Stimulated activated CD4-positive, alpha-beta T cell treated with anti-CD3 and anti-CD28 coated beads, Interleukin-1b, Interleukin-23, amount 100 ng/mL, for 1 hour (primary cell): ENCODE measurements at places on chromosomes 6 and 20.

- no peak for DNase-seq
Measured at GRCh38 chr6:39615622-39616021, 109.6 kb downstream of the KIF6 start.

DNA sequence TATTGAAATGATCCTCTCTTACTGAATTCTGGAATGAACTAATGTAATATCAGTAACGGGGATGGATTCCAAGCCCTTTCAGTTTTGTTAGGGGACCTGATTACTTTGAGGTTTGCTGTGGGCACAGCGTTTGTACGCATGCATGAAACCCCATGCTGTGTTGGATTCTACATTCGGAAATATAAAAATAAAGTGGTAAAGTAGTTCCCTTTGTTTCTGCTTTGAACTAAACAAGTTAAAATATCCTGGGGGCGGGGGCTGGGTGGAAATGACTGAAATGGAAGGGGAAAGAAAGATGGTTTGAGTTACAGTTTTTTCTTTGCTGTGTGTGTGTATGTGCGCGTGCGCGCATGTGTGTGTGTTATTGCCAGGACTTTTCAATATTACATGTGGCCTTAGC is 196.5 kb upstream of the OPRM1 start:
- DNase-seq = no peak

- DNase-seq = no peak
Measured at GRCh38 chr6:47303342-47303741, 6.4 kb downstream of the TNFRSF21 start.

DNA sequence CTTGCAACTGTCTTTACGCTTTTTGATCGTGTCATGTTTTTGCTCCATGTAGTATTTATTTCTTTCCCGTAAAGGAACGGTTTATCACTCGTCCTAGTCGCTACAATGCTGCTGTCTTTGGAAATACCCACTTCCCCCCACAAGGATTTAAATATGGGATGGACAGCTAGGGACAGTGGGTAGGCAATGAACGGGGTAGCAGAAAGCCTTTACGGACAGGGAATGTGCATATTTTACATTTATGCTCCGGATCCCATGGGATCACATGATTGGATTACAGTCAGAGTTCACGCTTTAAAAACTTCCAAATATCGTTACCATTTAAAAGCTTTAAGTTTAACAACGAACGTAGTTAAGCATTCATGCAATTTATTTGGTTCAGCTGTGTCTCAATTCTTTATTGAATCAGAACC is 1.2 kb downstream of the HIVEP1 start:
- no peak for DNase-seq

DNA sequence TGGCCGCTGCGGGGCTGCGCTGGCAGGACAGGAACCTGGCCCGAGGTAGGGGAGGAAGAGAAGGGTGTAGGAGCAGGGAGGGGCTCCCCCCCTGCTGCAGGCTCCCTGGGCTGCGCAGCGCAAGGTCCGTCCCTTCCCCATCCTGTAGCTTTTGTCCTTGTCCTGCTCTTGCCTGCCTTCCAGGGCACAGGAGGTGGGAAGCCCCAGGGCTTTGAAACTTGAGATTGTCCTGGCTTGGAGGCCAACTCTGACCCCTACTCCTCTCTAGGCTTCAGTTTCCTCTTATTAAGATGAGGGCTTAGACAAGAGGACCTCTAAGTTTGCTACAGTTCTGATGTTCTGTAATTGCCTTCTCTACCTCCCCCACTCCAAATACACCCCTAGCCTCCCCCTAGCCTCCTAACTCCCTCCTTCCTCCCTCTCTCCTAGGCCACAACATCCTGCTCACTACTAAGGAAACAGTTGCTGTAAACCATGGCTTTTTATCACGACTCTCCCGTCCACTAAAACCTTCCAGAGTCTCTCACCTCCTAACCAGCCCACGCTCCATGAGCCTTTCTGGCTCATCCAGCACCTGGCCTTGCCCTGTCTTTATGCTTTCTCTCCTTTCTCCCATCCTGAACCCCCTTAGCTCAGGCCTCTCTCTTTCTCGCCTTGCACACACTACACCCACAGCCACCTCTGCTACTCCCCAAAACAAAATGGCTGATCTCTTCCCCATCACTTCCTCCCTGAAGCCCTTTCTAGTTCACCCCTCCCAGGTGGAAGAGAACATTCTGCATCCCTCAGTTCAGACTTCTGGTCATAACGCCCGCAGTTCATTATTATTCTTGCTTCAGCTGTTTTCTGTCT is 10.2 kb downstream of the UNC5CL start:
- no peak for DNase-seq

DNA sequence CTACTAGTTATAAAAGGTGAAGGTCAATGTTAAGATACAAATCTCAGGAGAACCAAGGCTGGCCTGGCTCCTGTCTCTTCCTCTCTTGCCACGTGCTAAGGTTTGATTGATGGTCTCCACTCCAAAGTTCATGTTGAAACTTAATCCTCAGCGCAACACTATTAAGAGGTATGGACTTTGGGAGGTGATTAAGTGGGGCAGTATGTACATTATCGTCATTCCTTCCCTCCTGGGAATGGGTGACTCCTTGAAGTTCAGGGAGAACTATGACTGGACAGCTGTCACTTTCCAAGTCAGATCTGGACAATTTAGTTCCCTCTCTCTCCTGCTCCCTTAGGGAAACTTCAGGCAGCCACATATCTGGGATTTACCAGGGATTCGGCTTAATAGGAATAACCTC is 50.5 kb downstream of the KCNK5 start:
- no peak for DNase-seq

DNA sequence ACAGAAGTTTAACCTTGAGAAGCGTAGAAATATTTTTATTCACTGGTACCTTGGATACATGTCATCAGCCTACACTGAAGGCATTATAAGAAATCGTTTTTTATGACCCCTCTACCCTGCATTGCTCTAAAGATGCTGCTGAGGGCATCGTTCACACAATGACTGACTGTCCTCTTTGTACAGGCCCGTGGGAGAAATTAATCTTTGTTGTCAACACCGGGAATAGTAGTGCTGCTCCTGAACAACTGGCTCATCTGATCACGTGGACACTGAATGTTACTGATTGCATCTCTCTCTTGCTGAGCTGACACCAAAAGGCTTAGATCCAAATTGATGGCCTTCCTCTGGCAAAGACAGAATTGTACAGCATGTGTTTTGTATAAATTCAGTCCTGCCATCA is 157.1 kb upstream of the SMLR1 start:
- no peak for DNase-seq

DNA sequence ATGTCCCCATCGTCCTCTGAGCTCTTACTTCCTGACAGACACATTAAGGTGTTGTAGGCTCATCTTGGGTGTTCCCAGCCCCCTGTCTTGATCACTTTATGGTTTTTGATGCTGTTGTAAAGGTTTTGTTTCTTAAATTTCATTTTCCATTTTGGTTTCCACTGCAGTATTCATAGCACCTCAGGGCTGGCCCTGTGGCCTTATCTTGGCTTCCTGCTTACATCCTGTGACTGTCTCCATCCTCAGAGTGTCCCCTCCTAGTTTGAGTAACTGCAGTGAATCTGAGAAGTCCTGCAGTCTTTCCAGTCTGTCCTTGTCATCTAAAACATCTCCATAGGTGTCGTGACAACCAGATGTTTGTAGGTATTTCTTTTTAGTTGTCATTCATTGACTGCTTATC is 50.9 kb downstream of the JARID2 start:
- DNase-seq = no peak

- DNase-seq = no peak
Measured at GRCh38 chr6:105107207-105107606, 72.6 kb downstream of the POPDC3 start.

DNA sequence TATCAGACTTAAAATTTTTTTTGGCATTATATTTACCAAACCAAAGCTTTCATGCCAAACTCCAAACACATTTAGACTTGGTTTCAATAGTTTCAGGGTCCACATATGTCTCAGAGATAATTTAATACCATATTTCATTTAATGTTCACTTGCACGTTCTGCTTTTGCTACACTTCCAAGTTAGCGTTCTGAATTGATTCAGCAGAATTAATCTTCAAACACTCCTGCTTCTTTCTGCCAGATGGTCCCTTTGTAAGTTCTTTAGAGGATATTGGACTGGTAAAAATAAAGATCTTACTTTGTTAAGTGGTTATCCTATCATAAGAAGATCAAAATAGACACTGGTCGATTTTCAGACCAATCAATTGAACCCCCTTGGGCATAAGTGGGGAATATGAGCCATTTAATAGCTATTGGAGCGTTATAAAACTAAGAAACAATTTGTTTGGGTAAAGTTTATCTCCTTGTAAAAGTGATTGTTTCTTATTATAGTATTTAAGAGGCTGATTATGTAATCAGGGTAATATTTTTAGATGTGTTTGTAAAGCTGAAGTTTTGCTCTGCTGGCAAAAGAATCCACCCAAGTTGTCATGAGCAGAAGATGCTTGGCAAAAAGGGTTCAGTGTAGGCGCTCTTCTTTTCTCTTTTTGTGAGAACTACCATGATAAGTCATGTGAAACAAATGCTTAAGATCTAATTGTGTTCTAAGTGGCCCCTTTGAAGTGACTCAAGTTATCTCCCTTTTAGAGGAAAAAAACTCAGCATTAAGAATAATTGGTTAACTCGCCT is 92.2 kb downstream of the MCHR2 start:
- no peak for DNase-seq

DNA sequence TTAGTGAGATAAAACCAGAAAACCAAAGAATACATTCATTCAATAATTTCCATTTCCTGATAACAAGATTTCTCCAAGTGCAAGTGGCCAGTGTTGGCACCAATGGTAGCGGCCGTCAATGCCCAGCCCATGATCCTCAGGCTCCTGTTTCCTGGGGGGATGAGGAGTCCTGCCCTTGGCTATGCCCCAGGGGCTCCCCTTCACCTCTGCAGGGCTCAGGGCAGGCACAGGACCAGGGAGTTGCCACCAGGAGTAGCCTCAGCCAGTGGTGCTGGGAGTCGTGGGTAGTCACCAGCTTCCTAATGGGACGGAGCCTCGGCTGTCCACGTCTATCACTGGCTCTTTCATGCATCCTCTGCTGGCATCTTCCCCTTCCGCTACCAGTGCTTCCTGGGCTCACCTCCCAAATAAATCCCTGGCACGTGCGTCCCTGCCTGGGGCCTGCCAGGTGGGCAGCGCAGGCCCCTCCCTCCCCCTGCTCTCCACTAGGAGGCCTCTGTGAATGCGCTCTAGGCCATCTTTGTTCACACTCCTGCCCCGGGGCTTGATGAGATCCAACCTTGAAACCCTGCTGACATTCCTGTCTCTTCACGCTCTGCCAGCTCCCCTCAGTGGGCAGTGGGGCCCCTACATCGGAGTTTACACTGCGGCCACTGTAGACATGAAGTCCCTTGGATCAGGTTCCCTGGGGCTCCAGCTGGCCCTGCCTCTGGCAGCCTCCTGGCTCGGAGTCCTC is 215.7 kb downstream of the SYNDIG1 start:
- DNase-seq = no peak

DNA sequence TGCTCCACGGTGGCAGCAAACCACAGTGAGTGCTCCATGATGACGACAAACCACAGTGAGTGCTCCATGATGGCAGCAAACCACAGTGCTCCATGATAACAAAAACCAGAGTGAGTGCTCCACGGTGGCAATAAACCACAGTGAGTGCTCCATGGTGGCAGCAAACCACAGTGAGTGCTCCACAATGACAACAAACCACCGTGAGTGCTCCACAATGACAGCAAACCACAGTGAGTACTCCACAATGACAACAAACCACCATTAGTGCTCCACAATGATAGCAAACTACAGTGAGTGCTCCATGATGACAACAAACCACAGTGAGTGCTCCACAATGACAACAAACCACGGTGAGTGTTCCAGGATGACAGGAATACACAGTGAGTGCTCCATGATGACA is 36.0 kb upstream of the LRFN2 start:
- no peak for DNase-seq

GRCh38 chr6:4209196-4209595 is 73.8 kb upstream of the ECI2 start:
- DNase-seq = no peak

DNA sequence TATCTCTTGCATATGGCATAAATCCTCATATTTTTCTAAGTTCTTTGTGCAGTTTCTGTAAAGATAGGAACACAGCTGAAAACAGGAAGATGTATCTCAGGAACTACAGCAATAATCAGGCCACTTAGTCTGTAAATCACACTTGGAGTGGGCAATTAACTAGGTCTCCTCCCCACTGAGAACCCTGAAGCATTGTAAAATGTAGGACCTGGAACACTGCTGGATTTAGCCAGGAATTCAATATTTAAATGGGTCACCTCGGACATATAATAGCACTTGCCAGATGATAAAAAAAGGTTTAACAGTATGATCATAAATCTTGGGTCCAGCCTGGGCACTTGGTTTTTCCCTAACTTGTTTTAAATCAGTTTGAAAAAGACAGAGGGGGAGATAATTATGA is 155.0 kb downstream of the GRM1 start:
- DNase-seq = no peak

DNA sequence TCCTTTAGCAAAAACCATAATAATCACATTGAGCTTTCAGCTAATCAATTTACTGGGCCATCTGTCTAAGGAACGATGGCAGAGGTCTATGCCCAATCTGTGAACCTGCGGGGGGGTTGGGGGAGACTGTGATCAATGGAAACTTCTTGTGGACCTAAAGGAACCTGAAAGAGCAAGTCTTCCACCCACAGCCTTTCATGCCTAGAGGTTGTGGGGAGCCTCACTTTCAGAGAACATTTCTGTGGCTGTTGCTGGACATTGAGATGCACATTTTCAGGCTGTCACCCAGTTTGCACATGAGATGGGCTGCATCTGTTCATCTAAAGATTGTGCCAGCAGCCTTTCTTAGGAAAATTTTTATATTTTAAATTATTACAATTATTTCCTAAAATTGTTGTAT is 310.0 kb upstream of the SPTLC3 start:
- DNase-seq = no peak

DNA sequence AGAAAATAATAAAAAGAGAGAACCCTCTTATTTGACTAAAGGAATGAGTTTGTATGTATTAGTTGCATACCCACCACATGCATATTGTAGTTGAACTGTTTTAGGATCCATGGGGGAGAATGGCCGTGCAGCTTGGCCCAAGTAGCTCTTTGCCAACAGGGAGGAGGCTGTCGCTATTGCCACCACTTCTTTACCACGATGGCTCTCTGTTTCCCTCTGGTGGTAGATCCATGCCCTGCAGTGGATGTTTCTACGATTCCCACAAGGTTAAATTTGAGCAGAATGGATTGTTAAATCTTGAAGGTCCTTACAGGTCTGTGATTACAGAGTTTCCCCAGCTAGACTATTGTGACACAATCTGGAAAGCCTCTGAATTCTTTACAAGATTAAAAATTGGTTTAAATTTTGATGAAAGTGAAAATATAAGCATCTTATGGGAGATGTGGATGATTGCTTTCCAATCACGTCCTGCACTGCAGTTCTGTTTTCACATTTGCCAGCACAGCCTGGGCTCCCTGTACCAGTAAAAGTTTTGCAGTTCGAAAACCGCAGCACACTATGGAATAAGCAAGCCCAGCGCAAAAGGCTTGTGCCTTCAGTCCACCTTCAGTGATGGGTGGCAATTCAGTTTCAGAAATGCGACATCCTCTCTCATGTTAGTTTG is 34.4 kb upstream of the FNDC1 start:
- peak; percentile 73 for DNase-seq
